ENCODE measurements at places on chromosomes 6 and 20.

GRCh38 chr6:83061190-83061589, 4.5 kb downstream of the UBE3D start:
- no peak for DNase-seq

DNA sequence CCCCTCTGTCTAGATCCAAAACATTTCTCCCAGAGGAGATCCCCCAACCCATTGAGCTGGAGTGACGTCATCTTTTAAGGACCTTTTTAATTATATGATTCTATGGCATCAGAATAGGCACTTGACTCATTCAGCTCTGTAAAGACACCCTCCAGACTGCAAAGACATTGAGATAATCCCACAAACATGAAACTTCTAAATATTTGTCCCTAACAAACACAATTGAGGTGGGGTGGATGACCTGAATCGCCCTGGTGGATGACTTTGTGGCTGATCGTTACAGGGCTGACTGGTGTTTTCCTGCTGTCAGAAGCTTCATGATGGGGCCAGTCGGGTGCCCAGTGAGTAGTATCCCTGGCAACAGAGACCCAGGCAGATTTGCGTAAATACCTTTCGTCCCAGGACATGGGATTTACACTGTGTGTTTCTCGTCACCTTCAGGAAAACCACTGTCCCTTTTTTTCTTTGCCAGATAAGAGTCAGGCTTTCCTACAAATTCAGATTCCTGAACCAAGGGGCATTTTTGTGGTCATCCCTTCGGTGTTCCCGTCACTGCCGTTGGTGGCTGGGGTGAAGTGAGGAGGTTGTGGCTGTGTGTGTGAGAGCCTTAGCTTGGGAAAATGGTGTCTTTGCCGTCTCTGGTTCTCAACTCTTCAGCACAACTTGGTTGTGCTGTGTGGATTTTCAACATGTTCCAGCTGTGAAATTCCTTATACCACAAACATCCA, 5.3 kb upstream of the PCK1 start:
- DNase-seq: no peak

DNA sequence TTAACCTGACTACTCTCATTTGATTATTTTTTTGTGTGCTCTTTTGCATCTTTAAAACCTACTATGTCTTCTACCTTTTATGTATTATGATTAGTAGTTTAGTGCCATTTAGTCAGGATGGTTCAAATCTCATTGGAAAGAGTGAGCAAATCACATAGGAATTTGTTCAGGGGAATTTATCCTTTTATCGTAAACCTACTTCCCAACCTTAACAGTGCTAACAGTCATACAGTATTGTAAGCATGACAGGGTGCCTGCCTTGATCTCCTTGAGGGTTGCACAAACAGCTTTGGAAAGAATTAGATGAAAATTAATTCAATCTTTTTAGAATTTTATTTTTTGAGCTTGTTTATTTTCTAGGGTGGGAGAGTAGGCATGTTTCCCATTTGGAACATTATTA, 18.3 kb downstream of the RNF8 start:
- no peak for DNase-seq

- DNase-seq: no peak
Measured at GRCh38 chr6:148154668-148155067, 188.0 kb upstream of the SASH1 start.

- no peak for DNase-seq
Measured at GRCh38 chr6:43989581-43990146, 137.6 kb downstream of the MRPL14 start.

DNA sequence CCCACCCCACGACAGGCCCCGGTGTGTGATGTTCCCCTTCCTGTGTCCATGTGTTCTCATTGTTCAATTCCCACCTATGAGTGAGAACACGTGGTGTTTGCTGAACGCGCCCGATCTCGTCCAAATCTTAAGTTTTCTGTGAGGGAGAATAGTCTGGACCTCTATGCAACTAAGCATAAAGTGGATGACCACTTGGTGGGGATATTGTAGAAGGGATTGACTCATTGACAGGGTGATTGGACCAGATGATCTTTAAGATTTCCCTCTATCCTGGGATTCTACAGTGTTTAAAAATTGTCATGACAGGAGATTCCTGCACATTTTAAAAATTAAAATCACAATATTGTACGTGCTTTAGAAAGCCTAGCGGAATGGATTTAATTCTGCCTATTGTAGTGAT, 141.3 kb downstream of the TRMT11 start:
- DNase-seq: no peak

DNA sequence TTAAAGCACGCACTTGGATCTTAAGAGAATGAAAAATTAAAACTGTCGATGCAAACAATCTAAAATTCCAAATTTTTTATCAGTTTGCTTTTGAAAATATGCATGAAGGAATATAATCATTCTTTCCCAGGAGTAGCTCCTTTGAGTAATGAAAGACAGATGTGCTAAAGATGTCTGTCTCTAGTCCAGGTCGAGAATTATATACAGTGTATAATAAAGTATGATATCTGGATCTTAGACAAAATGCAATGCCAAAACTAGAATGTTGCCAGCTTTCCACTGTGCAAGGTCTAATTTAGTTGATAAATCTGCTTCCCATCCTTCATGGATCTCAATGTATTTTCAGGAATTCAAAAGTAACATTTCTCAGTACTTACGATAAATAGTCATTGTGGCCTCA, 65.1 kb upstream of the ADGRG6 start:
- no peak for DNase-seq

- no peak for DNase-seq
Measured at GRCh38 chr6:19052219-19052618, 665.1 kb downstream of the RNF144B start.

DNA sequence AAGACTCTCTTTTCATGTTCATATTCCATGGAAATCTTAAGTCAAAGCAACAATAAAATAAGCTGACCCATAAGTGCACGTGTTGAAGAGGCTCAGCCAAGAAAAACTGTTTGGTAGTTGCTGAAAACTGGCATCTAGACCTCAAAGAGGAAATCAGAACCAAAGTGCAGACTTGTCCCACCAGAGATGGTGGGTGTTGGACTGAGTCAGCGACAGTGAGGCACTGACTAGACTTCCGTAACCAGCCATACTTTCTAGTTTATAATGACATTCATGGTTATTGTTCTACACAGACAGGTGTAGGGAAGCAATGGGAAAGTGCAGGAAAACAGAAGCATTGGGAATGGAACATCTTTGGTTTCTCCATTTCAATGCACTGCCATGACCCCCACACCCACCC, 175.7 kb upstream of the AGPAT4 start:
- no peak for DNase-seq

- DNase-seq: no peak
Measured at GRCh38 chr20:58023346-58023745, 205.1 kb downstream of the ANKRD60 start.

DNA sequence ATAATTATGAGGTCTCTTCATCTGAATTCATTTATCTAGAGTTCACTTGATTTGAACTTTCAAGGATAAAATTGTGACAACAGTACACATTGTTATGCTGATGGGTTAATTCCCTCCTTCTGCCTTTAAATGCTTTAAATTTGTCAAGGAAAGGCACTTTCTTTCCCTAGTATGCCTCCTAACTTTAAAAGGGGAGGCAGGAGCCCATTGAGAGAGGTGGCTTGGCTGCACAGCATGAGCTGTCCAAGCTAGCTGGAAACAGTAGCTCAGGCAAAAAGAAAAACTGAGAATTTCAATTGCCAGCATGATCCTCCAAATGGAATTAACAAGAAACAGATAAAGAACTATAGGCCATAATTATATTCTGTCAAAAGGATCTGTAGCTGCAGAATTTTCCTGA, 243.3 kb upstream of the GRIK2 start:
- DNase-seq: no peak

GRCh38 chr20:31474097-31474436, 860 bp downstream of the DEFB124 start:
- DNase-seq: no peak

DNA sequence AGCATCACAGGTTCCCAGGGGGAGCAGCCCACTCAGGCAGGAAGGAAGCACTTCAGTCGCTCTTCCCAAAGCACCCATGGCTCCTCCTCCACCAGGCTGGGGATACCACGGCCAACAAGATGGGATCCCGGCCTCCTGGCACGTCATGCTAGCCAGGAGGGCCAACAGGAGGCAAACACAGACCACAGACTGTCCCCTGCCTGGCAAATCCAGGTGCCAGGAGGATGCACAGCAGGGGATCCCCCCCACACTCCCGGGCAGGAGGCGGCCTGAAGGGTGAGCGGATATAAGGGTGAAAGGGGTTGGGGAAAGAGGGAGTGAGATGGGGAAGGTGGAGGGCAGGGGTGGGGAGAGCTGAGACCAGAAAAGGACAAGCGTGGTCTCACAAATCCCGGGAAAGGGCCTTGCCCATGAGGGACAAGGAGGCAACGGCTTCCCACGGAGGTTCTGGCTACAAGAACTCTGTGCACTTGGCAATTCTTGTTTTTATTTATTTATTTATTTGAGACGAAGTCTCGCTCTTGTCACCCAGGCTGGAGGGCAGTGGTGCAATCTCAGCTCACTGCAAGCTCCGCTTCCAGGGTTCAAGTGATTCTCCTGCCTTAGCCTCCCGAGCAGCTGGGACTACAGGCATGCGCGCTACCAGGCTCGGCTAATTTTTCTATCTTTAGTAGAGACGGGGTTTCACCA, 7.2 kb downstream of the PXDC1 start:
- no peak for DNase-seq

- no peak for DNase-seq
Measured at GRCh38 chr20:45183084-45183483, 8.4 kb downstream of the PI3 start.

GRCh38 chr20:46551522-46552381, 1.3 kb upstream of the OCSTAMP start:
- DNase-seq: no peak

DNA sequence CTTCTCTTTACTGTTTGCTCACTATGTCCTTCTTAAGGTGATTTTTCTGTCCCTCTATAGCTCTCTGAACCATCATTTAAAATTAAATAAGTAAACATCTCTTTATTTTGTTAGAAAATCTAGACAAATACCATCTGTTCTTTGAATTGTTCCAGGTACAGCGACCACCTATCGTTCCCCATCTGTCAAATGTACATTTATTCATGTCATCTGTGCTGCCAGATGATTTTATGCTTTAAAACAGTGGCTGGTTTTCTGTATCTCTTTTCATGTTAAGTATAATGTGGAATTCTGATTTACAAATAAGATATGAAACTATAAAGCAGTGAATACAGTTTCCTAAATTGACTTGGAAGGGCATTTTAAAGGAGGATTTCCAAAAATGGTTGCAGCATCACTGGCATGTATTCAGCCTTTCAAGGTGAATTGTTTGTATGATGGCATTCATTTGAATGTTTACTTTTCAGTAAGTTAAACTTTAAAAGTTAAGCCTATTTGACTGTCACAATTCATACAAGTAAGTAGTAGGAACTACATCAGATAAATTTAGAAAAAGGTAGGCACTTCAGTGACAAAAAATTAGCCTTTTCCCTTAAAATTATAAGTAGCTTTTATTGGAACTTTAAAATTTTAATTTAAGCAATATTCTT, 92.6 kb upstream of the CLVS2 start:
- no peak for DNase-seq

GRCh38 chr20:38209054-38209675, 44.1 kb upstream of the TGM2 start:
- no peak for DNase-seq

DNA sequence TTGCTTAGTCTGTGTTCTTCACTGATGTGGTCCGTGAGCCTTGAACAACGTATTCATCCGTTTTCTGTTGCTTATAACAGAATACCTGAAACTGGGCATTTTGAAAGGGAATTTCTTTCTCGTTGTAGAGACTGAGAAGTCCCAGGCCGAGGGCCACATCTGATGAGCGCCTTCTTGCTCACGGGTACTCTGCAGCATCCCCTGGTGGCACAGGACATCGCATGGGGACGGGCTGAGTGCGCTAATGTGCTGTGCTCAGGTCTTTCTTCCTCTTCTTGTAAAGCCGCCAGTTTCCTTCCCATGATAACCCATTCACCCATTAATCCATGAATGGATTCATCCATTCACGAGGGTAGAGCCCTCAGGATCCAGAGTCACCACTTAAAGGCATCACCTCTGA, 161.0 kb downstream of the NFATC2 start:
- no peak for DNase-seq

GRCh38 chr6:36912586-36912985, 26.8 kb downstream of the C6orf89 start:
- no peak for DNase-seq

DNA sequence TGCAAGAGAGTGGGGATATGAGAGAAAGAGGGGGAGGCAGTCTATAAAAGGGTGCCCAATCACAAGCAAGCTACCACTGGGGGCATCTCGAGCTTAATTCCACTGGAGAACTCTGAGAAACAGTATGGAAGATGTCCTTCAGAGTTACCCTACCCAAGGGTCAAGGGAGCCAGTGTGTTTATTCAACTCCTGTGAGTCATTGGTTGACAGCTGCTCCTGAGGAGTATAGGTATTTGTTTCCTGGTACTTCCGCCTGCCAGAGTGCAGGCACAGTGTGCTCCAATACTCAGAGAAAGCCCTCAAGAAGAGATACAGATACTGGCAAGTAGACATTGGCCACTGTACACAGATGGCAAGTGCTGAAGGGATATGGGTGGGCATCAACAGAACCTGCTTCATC, 49.5 kb downstream of the ARHGAP40 start:
- no peak for DNase-seq

- no peak for DNase-seq
Measured at GRCh38 chr20:41342474-41343464, 2.1 kb downstream of the LPIN3 start.

GRCh38 chr6:147381712-147382111, 126.8 kb upstream of the SAMD5 start:
- DNase-seq: no peak

DNA sequence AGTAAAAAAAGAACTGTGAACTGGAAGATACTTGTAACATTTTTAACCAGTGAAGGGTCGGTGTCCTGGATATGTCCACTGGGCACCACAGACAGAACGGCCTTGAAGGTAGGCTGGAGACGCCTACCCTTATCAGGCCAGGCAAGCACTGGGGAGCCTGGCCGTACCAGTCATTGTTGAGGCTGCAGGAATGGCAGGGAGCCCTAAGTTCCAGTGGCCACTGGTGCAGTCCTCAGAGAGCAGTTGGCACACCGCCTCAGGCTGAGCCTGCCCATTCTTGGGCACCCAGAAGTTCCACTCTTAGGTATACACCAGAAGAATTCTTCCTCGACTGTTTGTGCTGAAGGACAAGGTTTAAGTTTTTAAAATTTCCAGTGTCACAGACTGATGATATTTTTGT, 20.5 kb downstream of the DNAJC5 start:
- DNase-seq: peak; percentile 78

- no peak for DNase-seq
Measured at GRCh38 chr6:149897855-149898744, at the start of gene RAET1E. TSS of gene RAET1E (minus strand) at chr6:149898113. CDS start at chr6:149890901, 7,212 bp downstream.

DNA sequence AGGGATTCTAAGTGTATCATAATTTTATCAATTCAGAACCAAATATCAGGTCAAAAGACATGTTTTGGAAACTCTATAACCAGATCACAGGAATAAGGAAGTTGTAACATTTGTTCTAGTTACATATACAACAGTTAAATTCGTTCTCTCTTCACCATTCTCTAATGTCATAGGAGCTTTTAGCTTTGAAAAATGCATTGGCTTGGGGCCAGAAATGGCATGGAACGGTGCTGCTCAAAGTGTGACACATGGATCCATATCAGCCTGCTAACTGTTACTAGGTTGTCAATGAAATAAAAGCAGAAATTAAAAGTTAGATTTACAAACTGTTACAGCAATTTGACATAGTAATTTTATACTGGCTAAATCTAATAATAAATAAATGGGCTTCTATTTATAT, 120.3 kb downstream of the LCA5 start:
- no peak for DNase-seq

Data from adrenal gland (tissue), 19 donors.